ENCODE measurements at places on chromosomes 2 and 18.

DNA sequence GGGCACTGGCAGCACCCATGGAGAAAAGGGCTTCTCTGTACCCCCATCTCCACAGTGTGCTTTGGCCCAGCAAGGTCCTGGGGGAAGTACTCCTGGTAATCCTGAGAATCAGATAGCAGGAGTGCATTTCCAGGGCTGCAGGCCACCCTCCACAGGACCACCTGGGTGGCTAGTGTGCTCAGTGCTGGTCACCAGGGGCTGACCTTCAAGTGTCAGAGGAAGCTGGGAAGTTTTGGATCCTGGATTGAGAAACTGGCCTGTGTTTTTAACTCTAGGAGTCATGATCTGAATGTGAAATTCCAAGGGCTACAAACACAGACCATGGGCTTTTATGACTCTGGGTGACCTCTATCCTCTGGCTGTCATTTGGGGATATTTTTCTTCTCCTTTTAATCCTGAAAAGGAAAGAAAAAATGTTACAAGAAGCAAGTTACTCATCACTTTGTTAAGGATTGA lies 9.3 kb downstream of the RHOB start:
- DNase-seq = peak; percentile 2

DNA sequence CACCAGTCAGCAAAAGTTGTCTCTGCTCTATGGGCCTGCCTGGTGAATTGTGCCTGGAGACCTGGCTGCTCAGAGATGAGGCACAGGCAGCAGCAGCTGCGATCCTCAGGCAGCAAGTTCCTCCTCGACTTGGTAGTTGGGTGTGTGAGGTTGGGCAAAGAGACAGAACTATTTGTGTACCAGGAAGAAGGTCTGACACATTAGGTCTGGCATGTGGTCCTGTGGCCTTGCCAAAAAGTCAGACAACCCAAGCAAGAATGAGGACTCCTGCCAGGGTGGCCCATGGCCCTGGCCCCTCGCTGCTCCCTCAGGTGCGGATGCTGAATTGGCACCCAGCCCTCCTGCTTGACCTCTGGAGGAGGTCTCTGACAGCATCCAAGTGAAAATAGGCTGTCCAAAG lies 192.7 kb downstream of the DYSF start:
- peak; percentile 94 for DNase-seq

DNA sequence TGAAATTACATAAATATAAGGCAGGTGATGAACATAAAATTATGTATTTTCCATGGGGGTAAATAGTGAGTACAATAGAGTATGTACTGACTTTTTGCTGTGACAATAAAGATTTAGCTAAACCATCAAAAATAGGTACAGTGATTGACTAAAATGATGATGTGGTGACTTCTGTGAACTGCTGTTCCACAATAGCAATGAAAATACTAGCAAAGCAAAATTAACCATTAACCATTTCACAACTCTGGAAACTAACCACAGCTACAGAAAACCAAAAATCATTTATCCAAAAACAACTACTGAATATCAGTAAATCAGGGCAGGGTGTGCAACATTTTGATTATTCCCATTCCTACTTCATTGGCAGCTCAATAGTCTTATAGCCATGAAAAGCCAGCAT lies 161.4 kb upstream of the GYPC start:
- no peak for DNase-seq

GRCh38 chr18:50466634-50467033 lies 91.8 kb downstream of the SKA1 start:
- no peak for DNase-seq

GRCh38 chr2:125935559-125935958 lies 720.4 kb upstream of the GYPC start:
- DNase-seq = no peak

GRCh38 chr2:86249579-86250391 lies 50.5 kb downstream of the MRPL35 start:
- no peak for DNase-seq

DNA sequence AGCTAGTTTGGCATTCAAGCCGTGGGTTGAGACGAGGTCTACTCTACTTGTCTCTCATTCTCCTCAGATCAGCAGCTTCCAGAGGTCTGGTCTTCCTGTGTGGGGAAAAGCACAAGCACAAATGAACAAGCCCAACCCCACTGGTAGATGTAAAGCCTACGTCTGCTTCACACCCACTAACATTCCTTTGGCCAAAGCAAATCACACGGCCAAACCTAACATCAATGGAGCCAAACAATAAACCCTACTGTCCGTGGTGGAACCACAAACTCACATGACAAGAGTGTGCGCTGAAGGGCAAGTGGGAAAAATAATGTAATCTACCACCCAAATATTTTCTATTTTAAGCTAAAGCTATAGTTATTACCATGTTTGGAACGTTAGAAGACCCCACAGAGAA lies 179.3 kb upstream of the MGAT5 start:
- DNase-seq = no peak

DNA sequence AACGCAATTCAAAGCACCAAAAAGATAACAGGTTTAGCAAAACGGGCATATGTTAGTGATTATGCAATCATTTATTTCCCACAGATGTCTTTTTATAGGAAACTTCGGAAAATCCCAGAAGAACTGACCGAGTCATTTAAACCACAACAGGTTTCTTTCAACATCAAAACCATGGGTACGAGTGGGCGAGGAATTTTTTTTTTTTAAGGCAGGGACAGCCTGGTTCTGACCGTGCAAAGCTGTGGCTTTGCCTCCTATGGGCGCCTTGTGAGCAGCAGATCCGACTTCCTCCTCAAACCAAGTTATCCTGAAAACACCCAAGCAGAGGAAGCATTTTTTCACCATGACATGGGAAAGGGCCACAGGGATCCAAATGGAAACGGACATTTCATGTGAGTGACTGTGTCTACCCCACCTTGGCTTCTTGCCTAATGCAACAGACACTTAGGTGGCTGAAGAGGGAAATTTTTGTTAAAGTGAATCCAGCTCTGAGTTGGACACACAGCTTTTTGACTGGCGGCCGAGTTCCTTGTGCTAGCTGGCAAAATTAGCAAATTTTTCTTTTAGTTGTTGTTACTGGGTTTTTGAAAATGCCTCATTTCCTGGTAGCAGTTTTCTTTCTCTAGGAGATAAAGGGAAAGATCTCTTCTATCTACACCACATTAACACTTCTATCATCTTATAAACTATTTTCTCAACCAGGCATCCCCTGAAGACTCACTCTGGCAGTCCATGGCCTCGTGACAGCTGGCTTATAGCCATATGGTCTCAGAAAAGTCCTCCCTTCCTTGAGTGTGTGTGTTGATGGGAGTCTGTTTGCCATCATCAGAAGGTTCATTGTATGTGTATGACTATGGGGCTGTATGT lies 487.4 kb upstream of the ZEB2 start:
- DNase-seq = peak; percentile 53

DNA sequence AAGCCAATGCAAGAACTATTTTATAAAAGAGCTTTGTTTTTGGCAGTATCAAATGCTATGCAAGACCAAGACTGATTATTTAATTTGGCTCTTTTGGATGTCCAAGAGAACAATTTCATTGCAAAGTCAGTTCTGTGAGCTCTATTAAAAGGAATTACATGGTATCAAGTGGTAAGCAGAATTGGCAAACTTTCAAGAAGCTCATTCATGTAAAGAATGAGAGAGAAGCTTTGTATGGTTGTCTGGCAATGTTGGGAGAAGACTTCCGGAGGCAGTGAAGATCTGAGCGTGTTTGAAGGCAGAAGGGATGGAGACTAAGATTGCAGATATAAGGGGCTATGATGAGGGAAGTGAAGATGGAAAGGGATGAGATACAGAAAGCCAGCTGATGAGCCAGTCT lies 49.6 kb downstream of the CPS1 start:
- no peak for DNase-seq

DNA sequence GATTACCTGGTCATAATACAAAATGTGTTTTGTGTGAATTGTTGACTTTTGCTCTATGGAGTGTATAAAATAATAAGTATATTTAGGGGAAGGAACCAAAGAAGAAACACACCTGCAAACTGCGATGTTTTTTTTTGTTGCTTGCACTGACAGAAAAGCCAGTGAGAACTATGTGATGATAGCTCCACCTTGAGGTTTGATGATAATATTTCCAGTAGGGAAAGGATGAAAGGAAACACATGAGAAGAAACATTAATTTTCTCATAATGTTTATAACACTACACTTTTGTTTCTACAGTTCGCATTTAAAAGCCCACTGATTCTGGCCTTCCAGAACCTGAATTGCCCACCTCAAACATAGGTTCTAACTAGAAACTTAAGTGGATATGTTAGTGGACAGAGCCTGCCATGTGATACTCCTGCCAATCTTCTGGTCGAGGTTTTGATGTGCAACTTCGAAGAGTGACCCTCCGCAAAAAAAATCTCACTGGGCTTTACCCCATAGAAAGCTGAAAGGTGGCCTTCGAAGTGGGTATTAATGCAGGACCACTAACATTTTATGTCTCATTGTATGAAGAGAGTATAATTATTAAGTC lies 476.4 kb upstream of the SPHKAP start:
- DNase-seq = no peak

DNA sequence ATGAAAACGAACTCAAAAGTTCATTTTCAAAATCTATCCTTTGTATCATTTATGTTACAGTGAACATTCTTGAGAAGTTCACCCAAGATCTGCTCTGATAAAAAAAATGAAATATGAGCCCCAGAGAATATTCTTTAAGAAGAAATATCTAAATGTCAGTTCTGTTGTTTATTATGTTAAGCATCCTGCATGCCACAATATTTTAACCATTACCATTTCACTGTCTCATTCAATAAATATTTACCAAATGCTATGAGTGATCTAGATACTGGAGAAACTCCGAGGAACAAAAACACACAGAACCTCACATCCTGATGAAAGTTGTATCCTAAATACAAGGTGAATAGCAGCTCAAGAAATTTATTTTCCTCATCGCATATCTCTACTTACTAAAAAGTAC lies 170.2 kb downstream of the ZNF385B start:
- DNase-seq = no peak

All from gastrocnemius medialis (tissue), 4 donors.